Neural crest cell (in vitro differentiated cells): ENCODE measurements at places on chromosomes 3 and 15.

DNA sequence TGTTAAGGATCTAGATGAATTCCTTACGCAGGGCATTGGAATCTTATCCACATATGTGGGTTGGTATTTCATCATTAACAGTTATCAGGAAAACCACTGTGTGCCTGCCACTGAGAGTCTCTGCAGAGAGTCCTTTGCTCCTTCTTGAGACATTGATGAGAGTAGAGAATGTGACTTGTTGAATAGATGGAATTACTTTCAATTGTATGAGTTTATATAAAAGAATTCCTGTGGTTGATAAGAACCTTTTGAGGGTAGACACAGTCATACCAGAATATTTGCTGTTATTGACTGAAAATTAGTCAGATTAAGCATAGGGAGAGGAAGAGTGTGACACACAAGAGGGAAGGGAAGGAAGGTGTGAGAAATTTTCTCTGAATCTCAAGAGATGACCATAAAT, 30.8 kb downstream of the ARHGEF26 start:
- no peak for DNase-seq

GRCh38 chr3:22007368-22007767, 256.4 kb upstream of the ZNF385D start:
- DNase-seq, result no peak

GRCh38 chr15:36175186-36175740, 404.2 kb upstream of the CDIN1 start:
- DNase-seq, result no peak

GRCh38 chr3:39124876-39125840, 17.7 kb downstream of the TTC21A start:
- DNase-seq, result no peak

DNA sequence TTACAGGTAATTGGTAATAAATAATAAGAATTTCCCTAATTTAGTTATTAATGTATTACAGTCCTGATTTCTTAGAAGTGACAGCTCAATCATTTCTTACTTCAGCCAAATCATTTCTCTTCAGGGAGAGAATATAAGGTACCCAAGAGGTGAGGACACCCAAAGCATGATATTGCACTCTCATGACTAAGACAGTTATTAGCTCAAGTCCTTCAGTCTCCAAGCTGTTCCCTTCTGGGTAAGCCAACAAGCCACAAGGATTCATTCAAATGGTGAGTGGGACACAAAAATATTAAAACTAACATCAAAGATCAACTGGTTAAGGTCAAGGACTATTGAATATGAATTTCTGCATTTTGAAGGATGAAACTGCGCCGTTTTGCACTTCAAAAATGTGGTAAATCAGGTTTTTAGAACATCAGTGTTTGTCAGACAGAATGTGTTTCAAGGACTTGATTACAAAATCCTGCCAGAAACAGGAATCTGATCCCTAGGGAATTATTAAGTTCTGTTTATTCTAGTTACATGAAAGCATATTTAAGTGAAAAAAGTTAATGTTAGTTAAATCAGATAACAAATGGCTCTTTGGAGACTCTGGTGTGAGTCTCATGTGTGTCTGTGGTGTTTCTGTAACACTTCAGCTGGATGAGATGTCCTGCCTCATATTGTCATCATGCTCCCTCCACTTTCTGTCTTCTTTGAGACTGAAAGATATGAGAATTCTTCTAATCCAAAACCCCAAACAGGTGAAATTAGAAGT, 101.7 kb upstream of the COL8A1 start:
- no peak for DNase-seq

DNA sequence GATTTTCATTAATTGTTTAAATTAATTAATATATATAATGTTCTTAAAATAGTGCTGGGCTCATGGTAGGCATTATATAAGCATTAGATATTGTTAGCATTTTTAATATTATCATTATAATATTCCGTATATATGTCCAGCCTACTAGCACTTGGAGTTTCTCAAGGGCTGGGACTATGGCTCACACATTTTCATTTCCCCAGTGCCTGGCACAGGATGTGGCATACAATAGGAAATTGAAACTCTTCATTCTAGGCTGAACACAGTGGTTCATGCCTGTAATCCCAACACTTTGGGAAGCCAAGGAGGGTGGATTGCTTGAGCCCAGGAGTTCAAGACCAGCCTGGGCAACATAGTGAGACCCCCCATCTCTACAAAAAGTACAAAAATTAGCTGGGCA, 170.4 kb downstream of the RSL24D1 start:
- no peak for DNase-seq

- DNase-seq, result no peak
Observed at GRCh38 chr3:128131897-128132646, 8.5 kb upstream of the RUVBL1 start.

GRCh38 chr3:196736670-196737374, 2.8 kb upstream of the PAK2 start:
- DNase-seq, result no peak

GRCh38 chr3:68163968-68164367, 509.6 kb upstream of the SUCLG2 start:
- DNase-seq, result no peak

DNA sequence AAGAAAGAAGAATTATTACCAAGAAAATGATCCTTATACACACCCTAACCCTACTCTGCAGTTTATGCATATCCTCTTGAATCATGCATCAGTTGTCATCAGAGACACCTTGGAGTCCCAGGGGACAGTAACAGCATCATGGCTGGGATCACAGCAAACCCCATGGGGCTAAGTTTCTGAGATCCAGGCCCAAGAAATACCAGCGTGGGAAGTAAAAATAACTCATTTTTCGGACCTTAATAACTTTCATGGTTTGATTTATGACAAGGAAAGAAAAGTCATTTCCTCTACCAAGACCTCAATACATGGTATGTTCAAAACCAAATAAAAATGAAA, 38.8 kb upstream of the B3GNT5 start:
- DNase-seq, result no peak

DNA sequence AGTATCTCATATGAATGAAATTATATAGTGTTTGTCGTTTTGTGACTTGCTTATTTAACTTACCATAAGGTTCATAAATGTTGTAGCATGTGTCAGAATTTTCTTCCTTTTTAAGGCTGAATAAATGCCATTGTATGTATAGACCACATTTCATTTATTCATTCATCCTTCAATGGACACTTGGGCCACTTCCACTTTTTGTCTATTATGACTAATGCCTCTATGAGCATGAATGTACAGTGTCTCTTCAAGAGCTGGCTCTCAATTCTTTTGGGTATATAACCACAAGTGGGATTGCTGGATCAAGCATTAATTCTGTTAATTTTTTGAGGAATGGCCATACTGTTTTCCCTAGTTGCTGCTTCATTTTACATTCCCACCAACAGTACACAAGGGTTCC, 156.1 kb downstream of the VPS8 start:
- no peak for DNase-seq

GRCh38 chr3:148510561-148510960, 187.1 kb upstream of the AGTR1 start:
- no peak for DNase-seq
